ENCODE measurements at places on chromosomes 6 and 20.

GRCh38 chr6:151498327-151498726 is 4.5 kb downstream of the CCDC170 start:
- no peak for DNase-seq

DNA sequence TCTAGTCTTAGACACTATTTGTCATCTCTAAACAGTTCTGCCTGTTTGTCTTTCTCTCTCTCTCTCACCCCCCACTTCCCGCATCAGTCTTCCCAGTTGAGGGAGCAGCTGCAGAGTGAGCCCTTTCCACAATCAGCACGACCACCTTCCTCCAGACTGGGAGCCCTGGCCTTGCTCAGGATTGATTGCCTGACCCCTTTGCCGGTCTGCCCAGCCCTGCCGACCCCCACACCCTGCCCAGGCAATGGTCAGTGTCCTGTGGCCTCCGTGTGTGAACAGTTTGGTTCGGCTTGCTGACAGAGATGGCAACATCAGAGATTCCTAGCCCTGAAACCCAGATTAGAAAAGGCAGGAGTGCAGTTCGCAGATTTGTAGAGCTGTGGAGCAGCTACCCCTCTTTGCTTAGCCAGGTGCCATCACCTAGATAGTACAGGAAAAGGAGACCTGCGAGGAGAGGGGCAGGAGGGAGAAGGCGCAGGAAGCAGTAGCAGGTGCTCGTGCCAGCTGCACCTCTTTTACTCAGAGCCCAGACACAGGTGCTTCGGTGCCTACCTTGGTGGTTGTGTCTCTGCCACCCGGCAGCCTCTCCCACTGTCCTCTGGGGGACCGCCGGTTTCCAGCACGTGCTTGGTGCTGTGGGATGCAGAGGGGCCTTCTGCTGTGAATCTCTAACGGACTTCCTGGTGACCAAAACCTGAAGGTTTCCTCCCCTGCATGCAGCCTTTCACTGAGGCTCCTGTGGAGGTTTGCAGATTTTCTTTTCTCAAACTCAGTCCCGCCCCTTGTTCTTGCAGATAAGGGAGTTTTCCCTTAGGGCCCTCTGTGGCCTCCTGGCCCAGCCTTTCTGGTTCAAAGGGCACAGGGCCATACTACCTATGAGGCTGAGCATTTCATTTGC is 92.4 kb downstream of the SCML4 start:
- DNase-seq: no peak

- DNase-seq: no peak
Measured at GRCh38 chr6:22124756-22125155, 172.1 kb downstream of the PRL start.

DNA sequence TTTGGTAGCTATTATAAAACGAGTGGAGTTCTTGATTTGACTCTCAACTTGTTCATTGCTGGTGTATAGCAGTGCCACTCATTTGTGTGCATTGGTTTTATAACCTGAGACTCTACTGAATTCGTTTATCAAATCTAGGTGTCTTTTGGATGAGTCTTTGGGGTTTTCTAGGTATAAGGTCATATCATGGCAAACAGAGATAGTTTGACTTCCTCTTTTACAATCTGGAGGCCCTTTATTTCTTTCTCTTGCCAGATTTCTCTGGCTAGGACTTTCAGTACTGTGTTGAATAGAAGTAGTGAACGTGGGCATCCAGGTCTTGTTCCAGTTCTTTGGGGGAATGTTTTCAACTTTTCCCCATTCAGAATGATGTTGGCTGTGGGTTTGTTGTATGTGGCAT is 38.8 kb downstream of the SUMO4 start:
- DNase-seq: no peak

DNA sequence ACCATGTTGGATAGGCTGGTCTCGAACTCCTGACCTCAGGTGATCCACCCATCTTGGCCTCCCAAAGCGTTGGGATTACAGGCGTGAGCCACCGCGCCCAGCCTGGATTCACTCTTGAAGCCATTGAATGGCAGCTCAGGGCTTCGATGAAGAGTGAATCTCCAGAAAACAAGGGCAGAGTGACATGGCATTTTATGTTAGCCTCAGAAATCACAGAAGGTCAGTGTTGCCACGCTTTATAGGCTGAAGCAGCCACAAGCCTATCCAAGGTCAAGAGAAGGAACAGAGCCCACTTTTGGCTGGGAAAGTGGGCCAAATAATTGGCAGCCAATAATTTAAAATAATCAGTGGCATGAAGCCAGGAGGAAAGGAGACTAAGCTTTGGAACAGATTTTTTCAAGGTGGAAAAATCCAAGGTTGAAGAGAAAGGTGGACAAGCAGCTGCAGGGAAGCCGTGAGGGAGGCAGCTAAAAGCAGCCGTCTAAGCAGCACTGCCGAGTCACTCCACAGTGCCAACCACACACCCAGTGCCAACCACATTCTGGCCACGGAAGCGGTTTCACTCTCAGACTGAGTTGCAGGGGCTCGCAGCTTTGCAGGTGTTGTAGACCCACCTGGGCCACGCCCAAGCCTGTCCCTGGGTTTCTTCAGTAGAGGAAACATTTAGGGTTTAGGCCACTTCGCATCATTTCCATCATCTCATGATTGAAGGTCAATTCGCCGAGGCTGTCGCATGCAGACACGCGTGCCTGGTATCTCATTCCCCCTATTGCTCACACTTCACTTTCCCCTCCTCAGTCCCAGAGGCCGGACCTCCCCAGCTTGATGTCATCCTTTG is 17.4 kb upstream of the AVP start:
- DNase-seq: no peak

GRCh38 chr20:44398335-44398734 is 42.8 kb downstream of the HNF4A start:
- peak; percentile 21 for DNase-seq

GRCh38 chr20:56187534-56188165 is 60.9 kb upstream of the MC3R start:
- no peak for DNase-seq

- no peak for DNase-seq
Measured at GRCh38 chr20:41462372-41463161, 95.9 kb upstream of the EMILIN3 start.

GRCh38 chr6:23524548-23524947 is 601.5 kb upstream of the NRSN1 start:
- DNase-seq: no peak

GRCh38 chr6:134247231-134247833 is 70.6 kb downstream of the SGK1 start:
- DNase-seq: no peak

DNA sequence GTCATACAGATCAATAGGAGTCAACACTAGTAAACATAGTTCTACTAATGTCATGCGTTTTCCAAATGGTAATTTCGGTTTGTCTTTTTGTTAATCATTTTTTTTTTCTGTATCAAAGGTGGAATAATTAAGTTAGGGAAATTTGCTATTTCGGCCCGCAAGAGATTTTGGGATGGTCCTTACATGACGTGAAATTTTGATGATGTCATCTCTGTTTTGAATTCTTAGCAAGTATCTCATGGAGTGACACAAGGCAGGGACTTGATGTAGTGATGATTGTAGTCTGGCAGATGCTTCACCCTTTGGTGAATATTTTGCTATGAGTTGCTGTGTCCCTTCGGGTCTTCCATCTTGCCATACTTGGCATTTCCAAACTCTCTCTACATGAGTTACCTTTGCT is 608.0 kb downstream of the BCKDHB start:
- DNase-seq: no peak

GRCh38 chr6:108782179-108783041 is 65.8 kb upstream of the ARMC2 start:
- peak; percentile 84 for DNase-seq

DNA sequence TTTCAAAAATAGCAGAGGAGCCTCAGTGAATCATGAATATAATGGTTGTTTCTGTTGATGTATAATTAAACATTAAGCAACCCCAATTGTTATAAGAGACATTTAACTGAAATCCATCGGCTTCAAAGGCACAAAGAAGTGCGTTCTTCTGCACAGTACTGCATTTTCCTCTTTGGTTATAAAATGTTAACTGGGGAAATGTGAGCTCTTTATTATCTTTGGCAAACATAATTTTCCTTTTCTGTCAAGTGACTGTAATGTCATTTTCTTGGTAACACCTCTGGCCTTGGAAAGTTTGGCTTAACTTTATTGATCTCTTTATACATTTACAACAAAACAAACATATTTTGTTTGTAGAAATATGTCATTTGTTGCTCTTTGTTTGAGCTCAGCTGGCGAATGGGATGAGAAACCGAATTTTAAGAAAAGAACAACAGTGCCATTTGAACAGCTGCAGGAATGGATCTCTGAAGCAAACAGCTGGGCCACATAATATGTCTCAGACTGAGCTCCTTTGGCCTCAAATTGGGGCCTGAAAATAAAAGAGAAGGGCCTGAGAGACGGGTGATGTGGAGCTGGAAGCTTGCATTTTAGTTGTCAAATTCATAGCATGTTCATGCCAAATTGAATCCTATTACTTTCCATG is 427.0 kb upstream of the SPTLC3 start:
- DNase-seq: no peak

GRCh38 chr6:43242908-43243663 is at the start of gene TTBK1:
Gene TTBK1 (plus strand): TSS chr6:43243481. CDS start chr6:43246661, 3,180 bp downstream.
- DNase-seq: no peak

GRCh38 chr6:121223212-121223611 is 111.1 kb downstream of the TBC1D32 start:
- DNase-seq: no peak

- no peak for DNase-seq
Measured at GRCh38 chr6:34352305-34352937, 40.0 kb downstream of the NUDT3 start.

DNA sequence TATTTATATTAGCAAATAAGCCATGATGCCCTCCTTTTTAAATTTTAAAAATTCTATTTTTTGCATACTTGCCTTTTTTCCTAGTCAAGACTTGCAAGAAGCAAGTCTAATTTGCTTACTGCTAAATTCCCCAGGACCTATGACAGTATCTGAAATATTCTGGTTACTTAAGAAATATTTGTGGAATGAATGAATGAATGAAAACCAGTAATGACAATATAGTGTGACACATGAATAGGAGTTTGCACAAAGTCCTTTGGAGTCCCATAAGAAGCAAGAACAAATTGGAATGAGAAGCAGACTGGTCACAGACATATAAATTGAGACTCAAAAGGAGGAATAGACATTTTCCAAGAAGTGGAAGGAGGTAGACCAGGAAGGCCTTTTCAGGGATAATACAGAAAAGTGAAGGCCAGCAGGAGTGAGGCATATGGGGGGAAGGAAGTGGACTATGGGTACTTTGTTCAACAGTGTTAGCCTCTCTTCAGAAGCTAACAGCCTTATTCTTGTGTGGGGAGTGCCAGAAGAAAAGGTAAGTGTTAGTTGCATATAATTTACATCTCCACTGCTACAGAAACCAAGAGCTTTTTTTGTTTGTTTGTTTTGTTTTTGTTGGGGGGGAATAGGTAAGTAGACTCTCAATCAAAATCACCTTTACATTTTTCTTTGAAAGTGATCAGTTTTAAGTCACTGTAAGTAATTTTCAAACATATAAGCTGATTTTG is 93.6 kb upstream of the FAM184A start:
- no peak for DNase-seq

GRCh38 chr6:50864601-50865000 is 45.9 kb downstream of the TFAP2B start:
- no peak for DNase-seq

GRCh38 chr20:59044295-59044694 is 1.7 kb upstream of the PRELID3B start:
- no peak for DNase-seq

GRCh38 chr6:144423167-144423566 is 138.0 kb downstream of the UTRN start:
- peak; percentile 29 for DNase-seq

- DNase-seq: peak; percentile 48
Measured at GRCh38 chr6:151452750-151453427, 963 bp upstream of the RMND1 start.

- no peak for DNase-seq
Measured at GRCh38 chr20:38228436-38228835, 32.1 kb downstream of the KIAA1755 start.

GRCh38 chr20:19557291-19557690 is 200.8 kb upstream of the RIN2 start:
- no peak for DNase-seq

DNA sequence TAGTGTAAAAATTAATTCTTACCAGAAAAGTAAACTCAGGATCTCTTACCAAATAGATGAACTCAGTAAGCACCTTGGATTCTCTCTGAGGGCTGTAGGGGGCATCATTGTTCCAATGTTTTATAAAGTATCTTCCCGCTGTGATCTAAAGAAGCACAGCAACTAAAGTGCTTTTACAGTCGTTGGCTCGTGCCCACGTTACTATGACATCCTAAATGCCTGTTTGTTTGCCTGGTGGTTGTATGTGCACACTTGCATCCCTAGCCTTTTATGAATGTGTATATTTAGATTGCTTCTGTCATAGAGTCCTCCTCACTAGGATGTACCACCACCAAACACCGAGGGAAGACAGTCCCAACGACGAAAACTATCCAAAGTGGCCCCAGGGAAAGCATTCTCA is 34.5 kb downstream of the SLX4IP start:
- DNase-seq: peak; percentile 93

- DNase-seq: peak; percentile 30
Measured at GRCh38 chr6:166530211-166531095, 56.0 kb downstream of the RAMACL start.

- no peak for DNase-seq
Measured at GRCh38 chr20:38650010-38650409, 48.4 kb downstream of the ARHGAP40 start.

DNA sequence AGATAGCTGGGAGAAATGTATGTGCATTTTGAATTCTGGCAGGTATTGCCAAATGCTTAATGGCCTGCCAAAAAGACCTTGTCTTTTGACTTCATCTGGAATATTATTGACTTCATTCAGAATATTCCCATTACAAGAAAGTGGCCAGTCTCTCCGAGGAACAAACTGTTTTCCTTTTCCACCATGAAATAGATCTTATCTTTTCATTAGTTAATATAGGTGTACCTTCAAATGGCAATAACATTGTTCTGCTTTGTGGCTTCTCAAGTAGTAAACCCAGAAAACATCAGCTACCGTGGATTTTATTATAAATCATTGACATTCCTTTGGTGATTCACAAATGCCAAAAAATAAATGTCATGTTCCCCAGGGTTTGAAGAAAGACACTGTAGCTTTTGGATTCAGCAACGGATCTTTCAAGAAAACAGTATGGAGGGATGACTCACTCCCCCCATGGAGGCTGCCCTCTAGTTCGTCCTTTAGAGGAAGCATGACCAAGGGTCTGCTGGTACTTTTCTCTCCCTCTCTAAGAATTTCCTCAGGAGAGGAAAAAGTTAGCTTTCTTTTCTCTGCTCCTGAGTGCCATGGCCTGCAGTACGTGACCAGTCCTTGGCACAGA is 1.1 kb upstream of the RNF182 start:
- peak; percentile 85 for DNase-seq

DNA sequence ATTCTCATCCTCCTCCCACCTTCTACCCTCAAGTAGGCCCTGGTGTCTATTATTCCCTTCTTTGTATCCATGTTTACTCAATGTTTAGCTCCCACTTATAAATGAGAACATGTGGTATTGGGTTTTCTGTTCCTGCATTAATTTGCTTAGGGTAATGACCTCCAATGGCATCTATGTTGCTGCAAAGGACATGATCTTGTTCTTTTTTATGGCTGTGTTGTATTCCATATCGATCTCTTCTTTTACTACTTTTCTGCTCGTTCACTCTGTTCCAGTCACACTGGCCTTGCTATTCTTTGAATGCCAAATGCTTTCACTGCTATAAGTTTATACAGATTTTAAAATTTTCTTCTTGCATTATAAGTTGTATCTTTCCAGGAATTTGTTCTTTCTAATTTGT is 57.7 kb downstream of the RSPH3 start:
- no peak for DNase-seq

GRCh38 chr6:90224196-90224595 is 72.4 kb downstream of the BACH2 start:
- no peak for DNase-seq
